Frontal cortex (tissue), 4 donors: ENCODE measurements at places on chromosomes 13 and 19.

DNA sequence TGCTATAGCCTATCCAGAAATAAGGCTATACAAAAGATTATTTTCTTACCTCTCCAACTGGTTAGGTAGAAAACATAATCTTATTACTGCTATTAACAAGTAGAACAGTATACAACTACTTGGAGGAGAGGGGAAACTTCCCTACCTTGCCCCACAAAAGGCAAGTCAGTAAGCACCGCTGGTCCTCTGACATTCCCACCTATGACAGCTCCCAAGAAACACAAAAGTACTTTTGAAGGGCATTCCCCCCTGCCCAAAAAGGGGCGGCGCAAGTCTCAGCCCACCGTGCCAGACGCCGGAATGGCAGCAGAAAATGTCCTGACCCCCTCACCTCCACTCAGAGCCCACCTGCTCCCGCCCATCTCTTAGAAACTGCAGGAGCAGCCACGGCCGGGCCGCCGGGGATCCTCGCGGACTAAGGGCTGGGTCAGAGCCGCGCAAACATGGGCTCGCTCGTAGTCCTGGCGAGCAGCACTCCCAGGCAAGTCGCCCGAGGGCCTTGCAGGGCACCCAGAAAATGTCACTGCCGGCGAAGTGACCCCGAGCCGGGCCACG, 437 bp downstream of the SUCLA2 start:
- DNase-seq = no peak

DNA sequence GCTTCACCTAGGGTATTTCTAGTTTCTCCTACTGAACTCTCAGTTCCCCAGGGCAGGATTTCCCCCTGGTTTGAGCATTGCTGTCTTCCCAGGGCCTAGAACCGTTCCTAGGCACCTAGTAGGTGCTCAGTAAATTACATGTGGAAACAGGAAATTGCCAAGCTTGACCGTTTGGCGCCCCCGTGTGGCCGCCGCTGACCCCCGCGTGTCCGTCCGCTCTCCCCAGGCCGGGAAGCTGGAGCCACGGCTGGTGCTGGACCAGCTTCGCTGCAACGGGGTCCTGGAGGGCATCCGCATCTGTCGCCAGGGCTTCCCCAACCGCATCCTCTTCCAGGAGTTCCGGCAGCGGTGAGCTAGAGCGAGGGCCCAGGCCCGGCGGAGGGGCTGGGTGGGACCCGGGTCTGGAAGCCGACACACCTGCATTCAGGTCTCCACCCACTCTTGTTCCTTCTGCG, 55.5 kb downstream of the MYH14 start:
- peak; percentile 39 for DNase-seq

GRCh38 chr13:20607015-20607414, 40.1 kb downstream of the IFT88 start:
- DNase-seq = no peak

DNA sequence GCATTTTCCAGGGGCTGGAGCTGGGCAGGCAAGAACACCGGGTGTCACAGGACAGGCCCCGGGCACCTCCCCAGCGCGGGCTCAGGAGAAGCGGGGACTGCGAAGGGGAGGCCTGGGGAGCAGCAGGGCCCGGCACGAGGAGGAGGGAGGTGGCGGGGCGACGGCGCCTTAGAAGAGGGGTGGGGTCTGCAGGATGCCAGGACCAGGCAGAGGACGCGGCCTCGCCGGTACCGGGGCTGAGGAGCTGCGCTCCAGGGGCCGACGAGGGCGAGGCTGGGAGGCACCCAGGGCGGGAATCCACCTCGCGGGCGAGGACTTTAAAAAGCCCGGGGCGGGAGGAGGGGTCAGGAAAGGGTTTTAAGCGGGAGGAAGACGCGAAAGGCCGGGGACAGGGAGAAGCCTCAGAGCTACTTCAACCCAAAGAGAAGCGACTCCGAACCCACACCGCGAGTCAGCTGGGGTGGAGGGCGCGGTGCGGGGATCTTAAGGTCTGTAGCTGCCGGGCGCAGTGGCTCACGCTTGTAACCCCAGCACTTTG, 665 bp downstream of the ZNF347 start:
- DNase-seq = no peak

GRCh38 chr19:5103061-5103701, 134.3 kb downstream of the KDM4B start:
- DNase-seq = peak; percentile 64

- no peak for DNase-seq
Observed at GRCh38 chr13:75787249-75787928, 151.3 kb downstream of the LMO7 start.

GRCh38 chr13:113926951-113927660, 46.8 kb downstream of the C13orf46 start:
- DNase-seq = no peak

- no peak for DNase-seq
Observed at GRCh38 chr13:90768116-90768515, 579.4 kb upstream of the MIR17HG start.

GRCh38 chr19:12913011-12913561, 6.0 kb downstream of the SYCE2 start:
- no peak for DNase-seq

- no peak for DNase-seq
Observed at GRCh38 chr13:35764326-35765015, 288.0 kb upstream of the MAB21L1 start.

DNA sequence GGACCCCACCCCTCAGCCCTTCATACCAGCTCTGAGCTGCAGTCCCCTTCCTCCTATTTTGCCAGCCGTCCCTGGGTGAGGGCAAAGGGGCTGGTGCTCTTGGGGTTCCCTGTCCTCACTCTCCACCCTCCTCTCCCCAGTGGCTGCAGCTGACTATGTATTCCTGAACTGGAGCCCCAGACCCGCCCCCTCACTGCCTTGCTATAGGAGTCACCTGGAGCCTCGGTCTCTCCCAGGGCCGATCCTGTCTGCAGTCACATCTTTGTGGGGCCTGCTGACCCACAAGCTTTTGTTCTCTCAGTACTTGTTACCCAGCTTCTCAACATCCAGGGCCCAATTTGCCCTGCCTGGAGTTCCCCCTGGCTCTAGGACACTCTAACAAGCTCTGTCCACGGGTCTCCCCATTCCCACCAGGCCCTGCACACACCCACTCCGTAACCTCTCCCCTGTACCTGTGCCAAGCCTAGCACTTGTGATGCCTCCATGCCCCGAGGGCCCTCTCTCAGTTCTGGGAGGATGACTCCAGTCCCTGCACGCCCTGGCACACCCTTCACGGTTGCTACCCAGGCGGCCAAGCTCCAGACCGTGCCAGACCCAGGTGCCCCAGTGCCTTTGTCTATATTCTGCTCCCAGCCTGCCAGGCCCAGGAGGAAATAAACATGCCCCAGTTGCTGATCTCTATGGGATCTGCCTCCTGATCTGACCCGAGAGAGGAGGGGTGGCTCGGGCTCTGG, 2.4 kb downstream of the COX7A1 start:
- no peak for DNase-seq

GRCh38 chr19:17797424-17798201, 2.7 kb downstream of the B3GNT3 start:
- DNase-seq = no peak

GRCh38 chr13:32951580-32951979, 64.6 kb upstream of the KL start:
- no peak for DNase-seq

- no peak for DNase-seq
Observed at GRCh38 chr13:64429691-64430090, 2800.4 kb downstream of the PCDH9 start.

DNA sequence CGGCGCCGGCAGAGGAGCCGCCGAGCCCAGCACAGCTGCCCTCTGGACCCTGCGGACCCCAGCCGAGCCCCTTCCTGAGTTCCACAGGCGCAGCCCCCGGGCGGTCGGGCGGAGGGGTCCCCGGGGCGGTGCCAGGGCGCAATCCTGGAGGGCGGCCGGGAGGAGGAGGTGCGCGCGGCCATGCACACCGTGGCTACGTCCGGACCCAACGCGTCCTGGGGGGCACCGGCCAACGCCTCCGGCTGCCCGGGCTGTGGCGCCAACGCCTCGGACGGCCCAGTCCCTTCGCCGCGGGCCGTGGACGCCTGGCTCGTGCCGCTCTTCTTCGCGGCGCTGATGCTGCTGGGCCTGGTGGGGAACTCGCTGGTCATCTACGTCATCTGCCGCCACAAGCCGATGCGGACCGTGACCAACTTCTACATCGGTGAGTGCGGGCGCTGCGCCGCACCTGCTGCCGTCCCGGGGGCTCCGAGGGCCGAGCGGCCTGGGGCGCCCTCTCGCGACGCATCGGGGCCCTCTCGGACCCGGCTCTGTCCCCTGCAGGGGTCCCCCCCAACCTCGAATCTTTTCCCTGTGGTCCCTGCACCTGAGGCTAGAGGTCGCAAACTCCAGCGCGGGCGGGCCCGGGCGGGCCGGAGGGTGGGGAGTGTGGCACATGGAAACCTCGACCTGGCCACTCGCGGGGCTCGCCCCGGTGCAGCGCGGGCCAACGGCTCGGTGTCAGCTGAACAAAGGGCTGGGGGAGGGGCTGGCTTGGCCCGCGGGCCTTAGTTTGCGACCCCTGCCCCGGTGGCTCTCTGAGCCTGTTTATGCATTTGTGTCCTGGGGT, at the start of gene KISS1R:
KISS1R (plus strand) TSS at position 11 of the 829 bp plus-strand sequence; CDS start at position 181, 170 bp downstream.
- DNase-seq = no peak

DNA sequence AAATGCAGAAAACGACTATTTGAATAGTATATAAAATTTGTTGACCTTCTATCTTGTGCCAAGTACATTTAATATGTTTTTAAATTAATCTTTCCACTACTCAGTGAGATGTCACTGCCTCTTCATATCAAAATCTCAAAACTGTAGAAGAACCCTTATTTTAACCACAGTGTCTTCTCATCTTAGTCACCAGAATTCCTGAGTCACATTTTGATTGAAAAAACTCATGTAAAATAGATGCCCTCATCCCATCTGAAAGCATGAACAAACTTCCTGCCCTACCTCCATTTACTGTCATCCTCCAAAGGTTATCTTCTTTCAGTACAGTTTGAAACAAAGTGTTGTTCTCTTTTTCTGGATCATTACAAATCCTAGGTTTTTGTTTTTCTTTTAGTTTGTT, 1215.4 kb downstream of the PCDH9 start:
- no peak for DNase-seq

DNA sequence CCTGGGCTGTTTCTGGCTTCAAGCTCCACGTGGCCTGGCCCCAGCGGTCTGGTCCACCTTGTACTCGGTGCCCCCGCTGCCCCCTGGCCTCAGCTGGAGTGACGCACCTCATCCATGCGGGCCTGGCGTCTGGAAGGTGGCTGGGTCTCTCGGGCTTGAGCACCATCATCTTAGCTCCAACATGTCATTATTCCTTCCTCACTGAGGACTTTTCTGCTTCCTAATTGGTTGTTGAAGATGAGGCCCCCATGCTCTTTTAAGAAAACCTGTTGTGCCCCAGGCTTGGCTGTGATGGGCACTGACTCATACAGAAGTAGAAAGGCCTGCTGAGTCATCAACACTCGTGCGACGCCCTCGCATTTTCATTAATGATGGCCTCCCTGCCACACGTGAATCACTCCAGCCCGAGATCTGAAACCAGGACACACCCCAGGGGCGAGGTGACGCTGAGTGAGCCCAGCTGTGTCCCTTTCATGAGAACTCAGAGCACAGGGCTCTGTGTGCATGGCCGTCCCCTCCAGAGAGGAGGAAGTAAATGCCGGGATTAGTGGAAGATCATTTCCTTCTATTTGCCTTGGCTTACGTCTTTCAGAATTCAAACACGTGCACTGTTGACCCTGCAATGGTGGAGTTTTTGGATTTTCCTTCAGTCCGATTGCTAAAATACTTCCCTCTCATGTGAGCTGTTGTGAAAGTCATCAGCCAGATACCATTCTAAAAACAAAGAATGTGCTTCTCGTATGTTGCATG, 14.0 kb upstream of the GJA3 start:
- no peak for DNase-seq

DNA sequence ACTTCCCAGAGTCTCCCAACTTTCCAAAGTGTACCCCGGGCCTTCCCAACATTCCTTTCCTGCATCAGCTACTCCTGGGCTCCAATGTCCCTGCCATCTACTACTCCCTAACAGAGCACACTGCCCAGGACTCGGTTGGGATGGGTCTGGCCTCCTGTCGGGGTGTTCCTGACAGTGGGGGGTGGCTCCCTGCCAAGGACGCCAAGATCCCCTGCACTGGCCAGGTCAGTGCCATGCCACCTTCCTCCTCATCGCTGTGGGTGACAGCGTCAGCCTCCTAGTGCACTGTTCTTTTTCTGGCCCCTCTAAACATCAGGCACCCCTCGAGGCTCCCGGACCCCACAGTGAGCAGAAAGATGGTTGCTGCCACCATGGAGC, 13.8 kb downstream of the EPS15L1 start:
- DNase-seq = no peak

DNA sequence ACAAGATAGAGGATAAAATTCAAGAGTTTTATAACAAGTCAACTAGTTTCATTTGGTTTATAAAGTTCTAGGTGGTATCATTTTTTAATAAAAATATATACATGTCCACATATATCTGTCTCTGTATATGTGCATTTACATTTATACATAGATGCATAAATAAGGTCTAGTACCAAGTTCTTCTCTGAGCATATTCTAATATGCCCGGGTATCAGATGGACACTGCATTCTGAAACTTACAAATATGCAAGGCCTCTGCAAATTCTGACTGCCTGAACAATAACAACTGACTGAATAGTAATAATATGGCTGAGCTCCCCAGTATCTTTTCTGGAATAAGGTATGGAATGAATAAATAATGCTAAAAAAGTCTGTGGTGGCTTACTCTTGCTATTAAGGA, 304.8 kb downstream of the KLF12 start:
- DNase-seq = no peak

- no peak for DNase-seq
Observed at GRCh38 chr19:11347546-11348039, 1.3 kb downstream of the CCDC159 start.

GRCh38 chr13:43122791-43123190, 99.4 kb downstream of the DNAJC15 start:
- no peak for DNase-seq

DNA sequence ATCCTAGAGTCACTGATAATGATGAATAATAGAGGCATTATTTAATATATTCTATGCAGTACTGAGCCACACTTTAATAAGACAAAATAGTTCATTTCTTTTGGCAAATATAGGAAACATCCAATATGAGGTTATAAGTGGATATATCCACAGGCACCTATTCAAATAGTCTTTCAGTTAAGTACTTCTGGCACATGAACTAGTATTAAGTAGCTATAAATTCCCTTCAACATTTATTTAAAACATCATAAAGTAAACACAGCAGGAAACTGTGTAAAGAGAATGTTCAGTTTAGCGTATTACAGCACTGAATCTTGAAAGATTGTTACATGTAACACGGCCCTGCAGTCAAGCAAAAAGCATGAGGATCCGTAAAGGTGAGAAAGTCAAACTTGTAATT, 463.3 kb upstream of the KLF12 start:
- DNase-seq = no peak

DNA sequence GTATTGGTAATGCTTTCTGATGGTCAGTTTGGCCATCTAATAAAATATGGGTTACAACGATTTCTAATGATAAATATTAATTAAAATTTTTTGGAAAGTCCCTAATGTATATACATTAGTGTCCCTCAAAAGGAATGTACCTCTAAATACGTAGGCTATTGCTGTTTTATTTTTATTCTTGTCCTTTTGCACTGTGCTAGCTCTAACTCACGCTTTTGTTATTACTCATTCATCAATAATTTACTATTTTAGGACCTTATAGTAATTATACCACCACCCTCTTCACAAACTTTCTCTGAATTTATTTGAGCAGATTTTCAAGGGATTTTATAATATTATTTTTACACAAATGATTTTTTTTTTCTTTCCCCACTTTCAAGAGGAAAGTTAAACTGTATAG, 795.9 kb upstream of the PCDH9 start:
- DNase-seq = no peak
